ENCODE measurements at places on chromosomes 13 and 19.

DNA sequence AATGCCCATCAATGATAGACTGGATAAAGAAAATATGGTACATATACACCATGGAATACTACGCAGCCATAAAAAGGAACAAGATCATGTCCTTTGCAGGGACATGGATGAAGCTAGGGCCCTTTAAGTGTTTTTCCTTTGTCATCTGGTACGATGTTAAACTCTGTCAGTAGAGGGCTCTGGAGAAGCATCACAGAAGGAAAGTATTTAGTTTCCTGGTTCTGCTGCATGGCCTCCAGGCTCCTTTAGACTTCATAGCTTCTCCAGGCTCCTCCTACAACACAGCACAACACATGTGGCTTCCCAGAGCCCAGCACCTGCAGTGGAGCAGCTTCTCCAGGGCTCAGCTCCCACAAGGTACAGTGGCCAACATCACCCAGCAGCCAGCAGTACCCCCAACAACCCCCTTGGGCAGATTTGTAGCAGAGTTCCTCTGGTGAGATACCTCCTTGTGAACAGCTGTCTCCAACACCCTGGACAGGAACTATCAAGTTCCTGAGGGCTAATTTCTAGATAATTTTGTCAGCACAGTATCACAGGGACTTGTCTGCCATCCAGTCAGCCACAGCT, 63.4 kb downstream of the KCTD12 start:
- DNase-seq, result peak; percentile 6

DNA sequence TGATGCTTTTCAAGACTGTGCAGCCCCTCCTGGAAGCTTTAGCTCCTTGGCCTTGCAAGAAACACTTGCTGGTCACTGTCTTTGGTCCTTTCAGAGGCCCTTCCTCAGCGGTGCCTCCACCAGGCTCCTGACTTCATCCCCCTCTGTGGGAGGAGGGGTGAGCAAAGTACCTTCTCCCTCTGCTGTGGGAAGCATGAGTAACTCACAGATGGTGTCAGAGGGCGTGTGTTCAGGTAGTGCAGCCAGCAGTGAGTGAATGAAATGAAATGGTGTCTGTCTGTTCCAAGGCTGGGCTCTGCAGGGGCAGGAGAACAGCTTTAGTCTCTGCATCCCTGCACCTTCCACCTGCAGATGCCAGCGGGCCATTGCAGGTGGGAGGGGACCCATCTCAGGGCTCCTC, 102.9 kb downstream of the SHISA2 start:
- no peak for DNase-seq

GRCh38 chr13:31167490-31167889, 5.8 kb upstream of the HSPH1 start:
- DNase-seq, result no peak

DNA sequence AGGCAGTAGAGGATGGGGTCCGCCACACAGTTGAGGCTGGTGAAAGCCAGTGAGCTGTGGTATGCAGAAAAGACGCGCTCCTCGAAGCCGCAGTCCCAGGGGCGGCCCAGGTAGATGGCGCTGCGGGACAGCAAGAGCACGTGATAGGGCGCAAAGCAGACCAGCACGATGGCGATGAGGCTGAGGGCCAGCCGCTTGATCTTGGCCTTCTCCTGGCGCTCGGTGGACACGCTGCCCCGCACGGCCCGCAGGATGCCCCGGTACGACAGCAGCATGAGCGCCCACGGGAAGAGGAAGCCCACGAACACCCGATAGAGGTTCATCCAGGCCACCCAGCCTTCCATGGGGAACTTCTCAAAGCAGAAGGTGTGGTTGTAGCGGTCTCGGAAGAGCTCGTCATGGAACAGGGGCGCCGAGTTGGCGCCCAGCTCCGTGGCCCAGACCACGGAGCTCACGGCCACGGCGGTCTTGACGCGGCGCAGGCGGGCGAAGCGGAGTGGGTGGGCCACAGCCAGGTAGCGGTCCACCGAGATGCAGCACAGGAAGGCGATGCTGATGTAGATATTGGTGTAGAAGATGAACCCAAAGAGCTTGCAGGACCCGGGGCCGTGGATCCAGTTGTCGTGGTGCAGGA, 6.5 kb upstream of the OPA3 start:
- peak; percentile 31 for DNase-seq

- DNase-seq, result no peak
Observed at GRCh38 chr19:52197964-52198363, 8.1 kb downstream of the PPP2R1A start.

- no peak for DNase-seq
Observed at GRCh38 chr19:7860714-7861618, 13.2 kb downstream of the PRR36 start.

- no peak for DNase-seq
Observed at GRCh38 chr19:5038631-5039271, 69.8 kb downstream of the KDM4B start.

DNA sequence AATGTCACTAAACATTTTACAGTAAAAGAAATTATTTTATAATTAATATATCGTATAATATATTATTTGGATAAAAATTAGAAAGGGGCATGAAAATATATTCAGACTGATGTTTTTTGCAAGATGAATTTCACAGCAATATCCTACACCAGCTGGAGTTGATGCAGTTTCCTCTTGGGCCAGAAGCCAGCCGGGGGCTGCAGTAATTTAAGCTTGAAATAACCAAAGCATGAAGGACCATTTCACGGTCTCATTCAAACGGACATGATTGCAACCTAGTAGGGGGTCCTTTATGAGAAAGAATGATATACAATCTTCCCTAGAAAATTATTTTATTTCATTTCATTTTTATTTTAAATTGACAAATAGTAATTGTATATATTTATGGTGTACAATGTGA, 797.2 kb upstream of the PCDH9 start:
- DNase-seq, result no peak

GRCh38 chr19:5104871-5105351, 136.0 kb downstream of the KDM4B start:
- no peak for DNase-seq

DNA sequence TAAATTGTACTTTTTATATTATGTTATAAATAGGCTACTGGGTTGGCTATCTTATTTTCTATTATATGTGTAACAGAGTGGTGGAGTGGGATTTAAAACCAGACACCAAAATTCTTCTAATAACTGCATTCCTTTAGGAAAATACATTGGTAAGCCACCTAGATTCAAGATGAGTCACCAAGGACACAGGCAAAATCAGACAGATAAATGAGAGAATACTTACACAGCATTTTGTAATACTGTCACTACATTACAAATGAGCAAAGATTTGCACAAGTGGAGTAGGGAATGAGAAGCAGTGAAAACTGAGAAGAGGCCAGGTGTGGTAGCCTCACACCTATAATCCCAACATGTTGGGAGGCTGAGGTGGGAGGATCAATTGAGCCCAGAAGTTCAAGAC, 6.2 kb upstream of the SPART start:
- DNase-seq, result no peak

DNA sequence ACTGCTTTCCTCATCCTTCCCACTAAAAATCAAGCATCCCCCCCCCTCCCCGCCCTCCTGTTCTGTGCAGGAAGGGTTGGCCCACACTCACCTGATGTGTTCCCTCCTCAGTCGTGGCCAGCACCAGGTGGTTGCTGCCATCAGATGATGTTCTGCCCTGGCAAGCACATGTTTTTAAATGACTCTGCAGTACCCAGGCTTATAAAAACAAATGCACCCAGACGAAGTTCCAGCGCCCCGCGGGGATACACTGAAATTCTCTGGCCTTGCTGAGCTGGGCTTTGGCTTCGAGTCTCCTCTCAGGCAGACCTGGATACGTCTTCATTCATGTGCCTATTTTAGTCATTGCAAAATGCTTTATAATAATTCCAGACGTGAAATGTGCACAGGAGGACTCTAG, 316.3 kb downstream of the DLEU7 start:
- DNase-seq, result no peak

DNA sequence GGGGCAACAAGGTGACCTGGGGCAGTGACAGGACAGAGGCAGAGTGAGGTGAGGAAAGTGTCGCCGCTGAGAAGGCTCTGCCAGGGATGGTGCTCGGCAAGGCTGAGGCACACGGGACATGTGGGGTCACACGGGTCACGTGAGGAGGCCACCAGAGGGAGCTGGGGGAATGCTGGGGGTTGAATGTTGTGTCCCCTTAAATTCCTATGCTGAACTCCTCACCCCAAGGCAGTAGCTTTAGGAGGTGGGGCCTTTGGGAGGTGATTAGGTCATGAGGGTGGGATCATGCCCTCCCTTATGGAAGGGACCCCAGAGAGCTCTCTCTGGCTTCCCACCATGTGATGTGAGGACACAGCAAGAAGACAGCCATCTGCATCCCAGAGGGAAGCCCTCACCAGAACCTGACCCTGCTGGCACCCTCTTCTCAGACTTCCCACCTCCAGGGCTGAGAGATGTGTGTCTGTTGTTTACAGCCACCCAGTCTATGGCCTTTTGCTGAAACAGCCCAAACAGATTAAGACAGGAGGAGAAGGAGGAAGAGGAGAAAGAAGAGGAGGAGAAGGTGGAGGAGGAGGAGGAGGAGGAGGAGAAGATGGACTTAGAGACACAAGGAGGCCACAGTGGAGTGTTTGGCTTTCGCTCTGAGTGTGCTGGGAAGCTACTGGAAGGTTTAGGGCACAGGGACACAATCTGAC, 35.4 kb downstream of the RFX2 start:
- DNase-seq, result no peak

DNA sequence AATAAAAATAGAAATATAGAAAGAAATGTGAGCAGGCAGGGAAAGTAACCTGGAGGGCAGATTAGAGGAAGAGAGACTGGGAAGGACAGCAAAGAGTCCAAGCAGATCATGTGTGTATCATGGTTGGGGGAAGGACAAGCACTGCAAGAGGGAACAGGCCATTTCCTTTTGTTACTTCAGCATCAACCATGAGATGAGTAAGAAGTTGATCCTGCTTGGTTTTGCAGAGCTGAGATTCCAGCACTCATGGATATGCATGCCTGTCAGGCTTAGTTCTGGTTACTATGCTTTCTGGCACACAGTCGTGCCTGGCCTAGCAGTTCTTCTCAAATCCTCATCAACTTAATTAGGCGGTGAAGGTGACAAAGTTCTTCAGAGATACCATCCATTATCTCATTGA, 18.1 kb downstream of the NALCN start:
- no peak for DNase-seq
